ENCODE measurements at places on chromosomes 2 and 18.

DNA sequence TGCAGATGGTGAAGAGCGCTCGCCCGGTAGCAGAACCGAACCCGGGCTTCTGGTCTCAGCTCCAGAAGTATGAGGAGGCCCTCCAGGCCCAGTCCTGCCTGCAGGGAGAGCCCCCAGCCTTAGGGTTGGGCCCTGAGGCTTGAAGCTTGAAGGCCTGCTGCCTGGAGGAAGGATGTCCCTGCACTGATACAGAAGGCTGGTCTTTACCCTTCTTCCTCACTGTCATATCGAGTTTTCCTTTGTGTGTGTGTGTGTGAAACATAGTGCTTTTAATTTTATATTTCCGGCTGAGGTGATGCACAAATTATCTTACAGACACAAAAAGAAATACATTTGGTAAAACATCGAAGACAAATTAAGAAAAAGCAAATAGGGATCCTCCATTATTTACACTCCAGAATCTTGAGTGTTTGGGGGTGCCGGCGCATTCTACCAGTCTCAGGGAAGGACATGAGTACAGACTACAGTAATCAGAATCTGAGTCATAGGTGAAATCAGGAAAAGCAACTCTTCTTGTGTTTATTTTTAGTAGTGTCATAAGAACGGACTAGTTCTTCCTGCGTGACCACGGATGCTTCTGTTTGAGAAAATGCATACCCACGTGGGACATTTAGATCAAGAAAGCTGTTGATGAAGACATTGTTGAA is 1.3 kb downstream of the DUSP28 start:
- DNase-seq = no peak

- no peak for DNase-seq
These were observed 45.8 kb downstream of the SMAD7 start for GRCh38 chr18:48904847-48905394.

GRCh38 chr2:85769236-85769982 is 15.6 kb downstream of the ATOH8 start:
- DNase-seq = no peak

DNA sequence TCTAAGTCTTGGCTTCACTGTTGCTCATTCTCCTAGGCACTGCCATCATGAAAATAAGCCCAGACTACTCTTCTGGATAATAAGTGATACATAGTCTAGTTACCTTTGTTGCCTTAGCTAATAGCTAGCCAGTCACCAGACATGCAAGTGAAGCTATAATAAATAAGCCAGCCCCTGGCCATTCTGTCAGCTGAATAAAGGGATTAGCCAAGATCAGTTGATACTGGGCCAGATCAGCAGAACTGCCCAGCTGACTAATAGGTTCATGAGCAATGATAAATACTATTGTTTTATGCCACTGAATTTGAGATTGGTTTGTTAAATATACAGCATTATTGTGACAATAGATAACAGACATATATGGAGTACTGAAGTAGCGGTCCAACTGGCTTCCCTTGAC is 8.0 kb upstream of the C2orf69 start:
- no peak for DNase-seq

DNA sequence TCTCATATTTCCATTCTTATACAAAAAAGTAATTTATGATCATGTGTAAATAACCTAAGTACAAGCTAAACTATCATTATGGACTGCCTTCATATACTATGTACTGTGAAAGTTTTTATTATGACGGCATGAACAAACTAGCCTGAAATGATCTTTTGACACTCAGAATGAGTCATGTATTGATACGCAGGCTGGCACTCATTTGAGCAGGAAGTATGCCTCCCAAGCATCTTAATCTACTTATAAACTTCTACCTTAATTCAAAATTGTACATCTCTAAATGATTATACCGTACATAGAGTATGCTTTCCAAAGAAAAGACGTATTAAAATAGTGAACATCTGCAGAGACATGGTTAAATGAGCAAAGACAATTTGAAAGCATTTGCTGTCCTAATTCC is 207.1 kb upstream of the SPOPL start:
- no peak for DNase-seq

- no peak for DNase-seq
These were observed 22.7 kb downstream of the PTPN4 start for GRCh38 chr2:119782308-119783027.

- DNase-seq = no peak
These were observed 54.7 kb downstream of the INO80D start for GRCh38 chr2:206031162-206031784.

DNA sequence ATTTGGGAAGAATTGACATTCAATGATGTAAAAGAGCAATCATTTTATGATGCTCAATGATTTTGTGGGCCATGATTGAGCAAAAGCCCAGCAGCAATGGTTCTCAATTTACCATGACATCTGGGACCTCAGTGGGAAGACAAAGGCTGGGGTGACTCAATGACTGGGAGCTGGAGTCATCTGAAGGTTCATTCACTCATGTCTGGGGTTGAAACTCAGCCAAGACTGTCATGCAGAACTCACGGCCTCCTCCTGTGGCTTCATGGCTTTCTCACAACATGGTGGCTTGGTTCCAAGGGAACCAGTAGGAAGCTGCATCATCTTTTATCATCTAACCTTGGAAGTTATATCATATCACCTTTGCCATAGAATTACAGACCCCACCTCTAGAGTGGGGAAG is 45.1 kb upstream of the CD226 start:
- DNase-seq = no peak

DNA sequence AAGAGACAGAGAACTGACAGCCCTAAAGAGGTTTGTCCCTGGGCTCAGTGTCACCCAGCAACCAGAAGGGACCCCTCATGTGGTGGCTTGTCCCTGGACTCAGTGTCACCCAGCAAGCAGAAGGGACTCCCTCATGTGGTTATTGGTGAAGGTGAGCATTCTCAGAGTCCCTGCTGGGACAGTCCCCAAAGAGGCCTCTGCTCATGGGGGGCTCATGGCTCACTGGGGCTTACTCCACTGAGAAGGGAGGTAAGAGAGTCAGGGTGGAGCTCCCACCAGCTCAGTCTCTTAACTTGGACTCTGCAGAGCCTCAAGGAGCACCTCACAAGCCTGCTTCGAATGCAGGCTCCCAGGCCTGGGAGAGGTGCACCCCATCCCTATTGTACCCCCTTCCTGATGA is 145.2 kb upstream of the COPS8 start:
- DNase-seq = no peak

DNA sequence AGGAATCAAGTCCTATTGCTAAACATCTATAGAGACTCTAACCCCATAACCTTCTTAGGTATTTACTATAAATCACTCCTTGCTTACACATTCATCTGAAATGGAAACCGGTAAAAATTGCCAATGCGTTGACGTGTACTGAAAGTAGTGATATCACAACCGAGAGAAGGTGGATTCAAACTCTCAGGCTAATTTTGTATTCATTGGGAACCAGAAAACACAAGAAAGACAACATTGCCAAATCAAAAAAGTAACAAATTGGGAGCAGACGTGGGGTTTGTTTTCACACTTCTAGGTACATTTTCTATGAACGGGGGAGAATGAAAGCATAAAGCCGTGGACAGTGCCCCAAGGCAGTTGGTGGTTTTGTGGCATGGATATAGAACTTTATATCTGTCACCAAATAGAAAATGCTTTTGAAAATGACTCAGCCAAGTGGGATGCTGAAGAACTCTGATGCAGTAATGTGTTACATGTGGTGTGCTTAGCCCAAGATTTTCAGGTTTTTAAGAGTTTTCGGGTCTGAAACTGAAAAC is 155.1 kb upstream of the RASGRP3 start:
- DNase-seq = no peak

DNA sequence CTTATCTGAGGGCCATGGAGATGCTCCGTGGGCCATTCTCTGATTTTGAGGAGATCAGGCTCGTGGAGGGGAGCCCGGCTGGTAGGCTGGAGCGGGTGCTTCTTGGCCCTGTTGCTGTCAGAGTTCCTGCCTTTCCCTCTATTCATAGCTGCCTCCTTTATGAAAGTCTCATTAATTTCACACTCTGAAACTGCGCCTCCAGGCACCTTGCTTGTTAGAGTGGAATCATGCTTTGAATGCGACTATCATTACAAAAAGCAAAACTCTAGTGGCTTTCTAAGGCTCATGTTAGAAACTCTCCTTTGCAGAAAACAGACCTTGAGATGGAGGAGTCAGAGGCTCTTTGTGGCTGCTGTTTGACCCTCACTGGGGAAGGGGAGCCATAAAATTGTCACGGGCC is 131.0 kb upstream of the SNTG2 start:
- no peak for DNase-seq

- no peak for DNase-seq
These were observed 1396.3 kb upstream of the CELF4 start for GRCh38 chr18:38961880-38962279.

GRCh38 chr2:86466306-86466705 is 25.1 kb downstream of the KDM3A start:
- no peak for DNase-seq

Data from stimulated activated CD4-positive, alpha-beta T cell treated with anti-CD3 and anti-CD28 coated beads, Interleukin-1b, Interleukin-23, amount 100 ng/mL, for 1 hour (primary cell).